ENCODE measurements at places on chromosomes 1 and 21.

GRCh38 chr21:45768011-45768739 lies 124.7 kb downstream of the PCBP3 start:
- DNase-seq: no peak

- no peak for DNase-seq
These were observed 59.7 kb upstream of the ZNF326 start for GRCh38 chr1:89935235-89935634.

DNA sequence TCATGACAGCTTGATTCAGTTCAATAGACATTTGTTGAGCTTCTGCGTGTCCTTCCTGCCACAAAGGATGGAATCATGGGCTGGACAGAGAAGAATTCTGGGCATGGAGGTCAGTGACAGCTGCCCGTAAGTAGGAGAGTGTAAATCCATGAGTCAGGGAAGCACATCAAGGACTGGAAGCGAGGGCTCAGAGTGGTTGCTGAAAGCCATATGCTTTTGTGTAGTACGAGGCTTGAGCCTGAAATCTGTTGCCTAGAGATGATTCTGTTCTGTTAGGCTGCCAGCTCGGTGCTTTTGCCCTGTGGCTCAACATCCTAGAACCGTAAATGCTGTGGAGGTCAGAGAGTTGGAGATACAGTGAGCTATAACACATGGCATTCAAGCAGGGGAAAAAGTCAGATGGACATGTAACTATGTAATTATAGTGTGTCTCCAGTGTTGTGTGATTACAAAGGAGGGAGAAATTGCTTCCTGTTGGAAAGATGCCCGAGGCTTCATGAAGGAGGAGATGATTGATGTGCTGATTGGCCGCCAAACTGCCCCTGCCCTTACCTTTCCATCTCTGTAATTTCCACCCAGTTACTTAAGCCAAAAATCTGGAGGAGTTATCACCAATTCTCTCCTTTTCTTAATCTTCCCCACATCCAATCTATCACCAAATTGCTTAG lies 92.8 kb upstream of the CACNA1E start:
- DNase-seq: peak; percentile 74

- peak; percentile 9 for DNase-seq
These were observed 8.2 kb downstream of the SPATA46 start for GRCh38 chr1:162368451-162368850.

GRCh38 chr1:194184425-194184824 lies 998.0 kb upstream of the B3GALT2 start:
- no peak for DNase-seq

GRCh38 chr21:33067457-33067856 lies 2.5 kb upstream of the OLIG1 start:
- no peak for DNase-seq

- no peak for DNase-seq
These were observed 505.2 kb downstream of the SMYD3 start for GRCh38 chr1:246001837-246002230.

All from DMS79 treated with DMSO at 0.1 percent for 48 hours (cell line).